Stimulated activated CD4-positive, alpha-beta T cell treated with anti-CD3 and anti-CD28 coated beads, Interleukin-2, amount 100 ng/mL, for 4 hours (primary cell): ENCODE measurements at places on chromosomes 7 and 10.
A peak's percentile ranks its signal among the peaks of the same experiment; 100 is the strongest.

DNA sequence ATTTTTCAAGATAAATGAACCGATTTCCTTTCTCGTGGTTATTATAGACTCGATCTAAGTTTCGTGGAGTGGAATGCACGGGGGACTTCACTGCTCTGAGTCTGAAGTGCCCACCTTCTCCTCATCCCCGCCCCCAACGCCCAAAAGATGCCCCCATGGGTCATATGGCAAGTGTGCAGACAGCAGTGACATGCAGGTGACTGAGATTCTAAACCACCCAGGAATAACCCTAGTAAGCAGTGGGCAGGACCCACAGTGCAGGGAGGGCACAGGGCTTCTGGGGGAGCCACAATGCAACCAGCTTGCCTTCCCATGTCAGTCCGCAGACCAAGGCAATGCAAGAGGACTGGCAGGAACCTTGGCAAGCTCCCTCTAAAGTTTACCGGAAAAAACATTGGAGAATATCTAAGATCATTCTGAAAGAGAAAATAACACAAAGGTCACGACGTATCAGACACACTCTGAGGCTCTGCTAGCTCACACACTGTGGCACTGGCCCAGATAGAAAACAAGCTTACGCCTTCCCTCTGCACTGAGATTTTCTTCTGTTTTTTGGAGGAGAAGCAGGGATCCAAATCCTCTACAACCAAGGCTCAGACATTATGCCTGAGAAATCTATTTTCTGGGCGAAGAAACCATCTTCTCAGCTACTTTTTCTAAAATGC is 239.6 kb downstream of the MAD1L1 start:
- no peak for DNase-seq

GRCh38 chr7:84194484-84195271 is at the start of gene SEMA3A:
SEMA3A (minus strand) TSS chr7:84194789; CDS start chr7:84194586, 203 bp downstream.
- DNase-seq: no peak

DNA sequence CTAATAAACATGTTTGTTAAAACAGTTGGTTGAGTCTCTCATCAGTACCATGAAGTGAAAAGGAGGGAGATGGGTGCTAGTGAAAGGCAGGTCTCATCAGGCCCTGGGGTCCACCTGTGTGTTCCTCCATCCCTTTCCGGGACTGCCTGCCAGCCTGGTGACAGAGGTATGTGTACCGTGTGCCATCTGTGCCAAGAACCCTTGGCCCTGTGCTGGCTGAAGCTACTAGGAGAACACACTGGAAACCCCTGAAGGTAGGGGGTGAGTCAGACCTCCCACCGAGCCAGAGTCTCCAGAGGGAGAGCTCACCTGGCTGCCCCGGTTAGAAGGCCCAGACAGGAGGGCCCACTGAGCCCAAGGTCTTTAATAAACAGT is 2.3 kb downstream of the DDIT4 start:
- no peak for DNase-seq

GRCh38 chr10:80523773-80524172 is 13.9 kb upstream of the SH2D4B start:
- no peak for DNase-seq

GRCh38 chr7:33720139-33720538 is 185.2 kb upstream of the BMPER start:
- DNase-seq: no peak

GRCh38 chr10:11874568-11875493 is 51.7 kb downstream of the PROSER2 start:
- DNase-seq: peak; percentile 50

DNA sequence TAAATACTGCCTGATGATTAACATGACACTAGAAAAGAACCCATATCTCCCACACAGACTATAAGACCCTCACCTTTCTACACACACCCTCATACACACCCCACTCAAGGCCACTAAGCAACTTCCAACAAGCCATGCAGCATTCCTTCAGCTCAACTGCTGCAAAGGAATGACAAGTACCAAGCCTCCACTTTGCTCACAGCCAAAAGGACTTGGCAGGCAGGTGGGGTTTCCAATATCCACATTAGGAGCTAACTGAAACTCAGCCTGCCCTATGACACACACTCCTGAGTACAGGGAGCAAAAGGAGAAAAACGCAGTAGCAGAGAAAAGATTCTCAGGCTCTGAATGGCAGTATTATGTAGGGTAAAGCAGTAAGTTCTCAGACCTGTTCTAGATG is 13.4 kb downstream of the USP54 start:
- DNase-seq: no peak

DNA sequence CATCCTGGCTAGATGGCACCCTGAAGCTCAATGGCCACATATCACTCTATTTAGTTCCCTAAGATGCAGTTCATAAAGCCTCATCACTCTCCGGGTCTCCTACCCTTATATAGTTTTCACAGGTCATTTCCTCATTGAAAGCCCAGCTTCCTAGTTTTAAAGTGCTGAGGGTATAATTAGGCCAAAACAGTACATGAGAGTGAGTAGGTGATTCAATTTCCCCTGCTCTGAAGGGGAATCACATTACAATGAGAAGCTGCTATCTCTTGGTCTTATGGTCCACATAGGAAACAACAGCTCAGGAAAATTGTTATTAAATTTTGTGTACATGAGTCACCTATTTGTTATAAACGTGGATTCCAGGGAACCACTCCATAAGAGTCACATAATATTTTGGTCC is 162.0 kb downstream of the SEMA3E start:
- no peak for DNase-seq

- no peak for DNase-seq
These were observed 279.7 kb downstream of the USP6NL start for GRCh38 chr10:11331726-11332125.

- no peak for DNase-seq
These were observed 335.8 kb upstream of the MKI67 start for GRCh38 chr10:128461991-128462390.

DNA sequence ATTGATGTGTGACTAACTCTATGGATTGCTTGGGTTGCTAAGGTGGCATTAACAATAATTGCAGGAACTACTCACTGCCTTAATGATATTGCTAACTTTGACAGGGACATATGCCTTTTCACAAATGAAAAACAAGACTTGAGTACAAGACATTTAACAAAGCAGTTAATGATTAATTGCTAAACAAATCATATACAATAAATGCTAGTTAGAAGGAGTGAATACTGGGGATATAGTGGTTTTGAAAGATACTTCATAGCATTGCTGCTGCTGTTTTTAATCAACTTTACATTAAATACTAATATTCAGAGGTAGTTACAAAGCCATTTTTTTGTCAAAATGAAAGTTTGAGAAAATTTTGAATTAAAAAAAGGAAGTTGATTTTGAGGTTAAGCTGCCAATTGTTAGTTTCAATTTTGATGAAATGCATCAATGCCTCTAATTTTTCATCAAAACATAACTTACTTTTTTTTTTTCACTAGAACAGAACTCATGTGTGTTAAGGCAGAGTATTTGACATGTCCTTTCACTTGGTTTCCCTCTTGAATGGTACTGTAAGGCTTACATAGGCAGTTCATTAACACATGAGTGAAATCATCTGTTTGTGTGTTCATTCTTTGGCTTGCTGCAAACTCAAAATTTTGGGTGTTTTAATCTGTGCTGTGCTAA is 106.2 kb upstream of the SEMA3D start:
- no peak for DNase-seq

GRCh38 chr7:103343758-103344452 is 662 bp downstream of the DNAJC2 start:
- peak; percentile 39 for DNase-seq
